ENCODE measurements at places on chromosomes 4 and X.
A peak's percentile ranks its signal among the peaks of the same experiment; 100 is the strongest.

DNA sequence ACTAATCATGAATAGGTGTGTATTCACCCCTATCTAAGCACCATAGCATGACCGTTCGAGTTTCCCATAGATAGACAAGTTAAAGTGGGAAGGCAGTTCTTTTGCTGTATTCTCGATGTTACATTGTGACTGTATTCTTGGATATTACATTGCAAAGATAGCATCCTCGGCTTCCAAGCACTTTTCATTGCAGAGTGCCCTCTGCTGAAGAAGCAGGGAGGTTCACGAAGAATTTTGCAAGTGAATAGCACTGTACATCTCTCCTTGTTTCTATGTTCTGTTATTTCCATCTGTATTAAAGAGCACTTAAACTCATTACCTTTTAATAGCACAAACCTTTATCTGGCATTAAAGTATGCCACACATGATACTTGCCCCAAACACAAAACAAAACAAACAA is 426.7 kb upstream of the ARX start:
- no peak overlapping the region for H3K4me3 ChIP-seq
- H3K27me3 ChIP-seq, result no peaks in the 10 kb centered on the region
- no peak for DNase-seq
- H3K4me1 ChIP-seq, result no peaks in the 10 kb centered on the region
- H3K27ac ChIP-seq, result no peak overlapping the region

DNA sequence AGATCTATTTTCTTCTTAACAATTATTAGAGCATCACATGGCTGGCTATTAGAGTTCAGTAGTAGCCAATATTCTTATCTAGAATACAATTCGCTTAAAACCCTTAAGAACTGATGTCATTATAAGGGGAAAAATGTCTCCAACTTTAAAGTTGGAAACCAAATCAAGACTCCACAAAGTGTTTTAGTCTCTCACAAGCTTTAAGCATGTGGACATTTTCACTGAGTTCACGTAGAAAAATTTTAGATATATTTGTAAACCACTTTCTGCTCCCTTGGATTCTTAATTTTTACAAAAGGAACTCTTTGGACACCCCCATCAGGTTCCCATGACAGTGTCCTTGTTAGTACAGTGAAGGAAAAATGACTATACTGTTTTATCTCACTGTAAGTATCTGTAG is 123.9 kb upstream of the NAP1L5 start:
- DNase-seq, result no peak
- no peaks in the 10 kb centered on the region for H3K36me3 ChIP-seq
- peak overlapping the region; percentile 45 for H3K27ac ChIP-seq
- peak overlapping the region; percentile 70 for H3K4me3 ChIP-seq
- H3K4me1 ChIP-seq, result peaks cover 41% of the 10 kb centered on the region

DNA sequence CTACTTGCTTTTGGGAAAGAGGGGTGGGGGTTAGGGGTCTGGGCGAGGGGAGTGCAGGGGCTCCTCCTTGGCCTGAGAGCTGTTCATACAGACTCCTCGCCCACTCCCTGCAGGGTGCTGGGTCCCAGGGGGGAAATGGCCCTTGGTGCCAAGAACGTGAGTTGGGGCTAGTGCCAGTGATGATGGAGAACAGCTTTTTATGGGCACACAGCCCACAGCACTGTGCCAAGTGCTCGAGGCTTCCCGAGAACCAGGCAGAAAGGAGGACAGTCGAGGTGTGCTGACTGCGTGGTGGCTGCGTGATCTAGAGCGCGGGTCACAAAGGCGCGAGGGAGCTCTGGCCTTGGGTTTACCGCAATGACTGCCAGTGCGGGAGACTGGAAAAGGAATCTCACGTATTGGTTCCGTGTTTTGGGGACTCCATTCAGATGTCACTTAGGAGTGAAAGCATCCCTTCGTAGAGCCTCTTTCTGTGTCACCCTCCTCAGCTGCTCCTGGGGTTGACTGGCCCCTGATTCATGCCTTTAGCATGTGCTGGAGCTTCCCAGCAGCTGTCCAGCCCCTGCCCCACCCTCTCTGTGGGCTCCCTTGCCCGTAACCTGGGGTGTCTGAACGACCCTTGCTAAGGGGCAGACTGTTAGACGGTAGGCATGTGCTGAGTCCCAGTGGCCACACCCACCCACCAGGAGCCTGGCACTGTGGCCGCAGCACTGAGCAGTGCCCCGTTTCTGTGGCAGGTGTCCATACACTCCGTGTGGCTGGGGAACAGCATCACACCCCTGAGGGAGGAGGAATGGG is 20.9 kb upstream of the MSANTD1 start:
- no peaks in the 10 kb centered on the region for H3K4me1 ChIP-seq
- H3K36me3 ChIP-seq, result peaks cover 17% of the 10 kb centered on the region
- no peak for DNase-seq
- H3K27me3 ChIP-seq, result no peaks in the 10 kb centered on the region
- H3K4me3 ChIP-seq, result no peak overlapping the region

GRCh38 chr4:183503497-183504063 is 1.3 kb upstream of the ING2 start:
- peaks cover 25% of the 10 kb centered on the region for H3K4me1 ChIP-seq
- DNase-seq, result no peak
- peak overlapping the region; percentile 95 for H3K27ac ChIP-seq
- H3K36me3 ChIP-seq, result no peaks in the 10 kb centered on the region
- peak overlapping the region; percentile 79 for H3K4me3 ChIP-seq

GRCh38 chrX:17822351-17822750 is 38.7 kb downstream of the RAI2 start:
- H3K36me3 ChIP-seq, result peaks cover 2% of the 10 kb centered on the region
- H3K27ac ChIP-seq, result no peak overlapping the region
- DNase-seq, result no peak
- no peak overlapping the region for H3K4me3 ChIP-seq
- H3K27me3 ChIP-seq, result no peaks in the 10 kb centered on the region
- no peaks in the 10 kb centered on the region for H3K4me1 ChIP-seq

GRCh38 chrX:139692908-139693307 is 15.1 kb downstream of the MCF2 start:
- H3K4me3 ChIP-seq, result peak overlapping the region; percentile 56
- no peak overlapping the region for H3K27ac ChIP-seq
- no peak for DNase-seq
- no peaks in the 10 kb centered on the region for H3K36me3 ChIP-seq
- H3K27me3 ChIP-seq, result peaks cover 42% of the 10 kb centered on the region
- no peaks in the 10 kb centered on the region for H3K4me1 ChIP-seq

DNA sequence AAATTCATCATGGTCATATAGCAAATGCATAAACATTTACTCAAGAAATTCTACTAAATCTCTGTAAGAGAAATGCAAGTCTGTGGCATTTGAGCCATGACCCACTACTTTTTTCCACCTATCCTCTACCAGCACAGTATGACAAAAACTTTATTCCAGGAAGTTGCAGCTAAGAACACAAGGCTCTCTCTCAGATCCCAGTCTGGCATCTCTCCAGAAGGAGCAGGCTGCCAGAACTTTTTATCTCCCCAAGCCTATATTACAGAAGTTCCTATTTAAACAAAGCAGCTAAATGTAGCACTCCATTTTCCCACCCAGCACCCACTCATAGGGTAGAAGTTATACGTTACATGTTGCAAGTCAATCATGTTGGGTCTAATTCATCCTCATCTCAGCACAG is 49.3 kb upstream of the EPGN start:
- no peaks in the 10 kb centered on the region for H3K4me1 ChIP-seq
- H3K27ac ChIP-seq, result no peak overlapping the region
- H3K27me3 ChIP-seq, result no peaks in the 10 kb centered on the region
- DNase-seq, result no peak

GRCh38 chr4:150447356-150447755 is 134.6 kb upstream of the MAB21L2 start:
- H3K4me3 ChIP-seq, result no peak overlapping the region
- no peaks in the 10 kb centered on the region for H3K27me3 ChIP-seq
- no peak for DNase-seq

DNA sequence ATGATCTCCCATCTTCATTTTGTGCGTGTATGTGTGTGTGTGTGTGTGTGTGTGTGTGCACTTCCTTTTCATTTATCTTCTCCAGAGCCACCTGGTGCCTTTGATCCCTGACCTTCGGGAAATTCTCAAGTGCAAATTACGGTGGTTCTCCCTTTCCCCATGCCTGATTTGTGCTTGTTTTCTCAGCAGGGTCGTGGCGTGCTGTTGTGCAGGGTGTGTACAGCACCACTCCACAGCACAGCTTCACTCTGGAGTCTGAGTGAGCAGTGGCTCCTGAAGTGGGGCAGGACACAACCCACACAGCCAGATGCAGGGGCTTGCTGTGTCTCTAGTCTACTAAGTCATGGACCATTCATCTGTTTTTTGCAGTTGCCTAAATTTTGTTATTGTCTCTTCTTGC is 114.2 kb upstream of the TBC1D9 start:
- peaks cover 8% of the 10 kb centered on the region for H3K4me1 ChIP-seq
- H3K27ac ChIP-seq, result no peak overlapping the region
- peaks cover 2% of the 10 kb centered on the region for H3K36me3 ChIP-seq
- no peaks in the 10 kb centered on the region for H3K27me3 ChIP-seq

GRCh38 chr4:142377342-142378091 is 468.6 kb downstream of the INPP4B start:
- H3K36me3 ChIP-seq, result no peaks in the 10 kb centered on the region
- H3K27me3 ChIP-seq, result no peaks in the 10 kb centered on the region
- no peak overlapping the region for H3K4me3 ChIP-seq
- no peak for DNase-seq
- peak overlapping the region; percentile 51 for H3K27ac ChIP-seq

DNA sequence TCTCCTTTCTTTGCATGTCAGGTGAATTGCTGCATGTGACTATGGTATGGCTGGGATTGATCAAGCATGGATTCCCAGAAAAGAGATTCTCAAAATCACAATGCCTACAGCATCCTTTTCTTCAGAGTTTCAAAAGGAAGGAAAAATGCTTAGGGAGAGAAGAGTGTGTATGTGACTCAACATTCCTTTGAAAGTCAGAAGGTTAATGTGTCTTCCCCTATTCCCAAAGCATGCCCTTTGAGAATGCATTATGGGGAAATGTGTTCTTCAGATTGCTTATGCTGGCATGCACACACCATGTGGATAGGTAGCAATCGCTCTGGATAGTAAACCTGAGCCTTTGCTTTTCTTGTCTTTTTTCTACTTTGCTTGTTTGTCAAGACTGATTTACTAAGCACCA is 78.5 kb downstream of the ELOVL6 start:
- peaks cover 6% of the 10 kb centered on the region for H3K4me1 ChIP-seq
- DNase-seq, result no peak
- H3K4me3 ChIP-seq, result no peak overlapping the region
- peaks cover 7% of the 10 kb centered on the region for H3K36me3 ChIP-seq
- no peak overlapping the region for H3K27ac ChIP-seq

Measured in progenitor cell of endocrine pancreas (in vitro differentiated cells).